Tongue (tissue), 3 donors: ENCODE measurements at places on chromosomes 13 and 19.

- DNase-seq: peak; percentile 19
Observed at GRCh38 chr13:100644371-100644770, 30.2 kb downstream of the TMTC4 start.

- DNase-seq: no peak
Observed at GRCh38 chr13:75129331-75129730, 352.6 kb downstream of the TBC1D4 start.

DNA sequence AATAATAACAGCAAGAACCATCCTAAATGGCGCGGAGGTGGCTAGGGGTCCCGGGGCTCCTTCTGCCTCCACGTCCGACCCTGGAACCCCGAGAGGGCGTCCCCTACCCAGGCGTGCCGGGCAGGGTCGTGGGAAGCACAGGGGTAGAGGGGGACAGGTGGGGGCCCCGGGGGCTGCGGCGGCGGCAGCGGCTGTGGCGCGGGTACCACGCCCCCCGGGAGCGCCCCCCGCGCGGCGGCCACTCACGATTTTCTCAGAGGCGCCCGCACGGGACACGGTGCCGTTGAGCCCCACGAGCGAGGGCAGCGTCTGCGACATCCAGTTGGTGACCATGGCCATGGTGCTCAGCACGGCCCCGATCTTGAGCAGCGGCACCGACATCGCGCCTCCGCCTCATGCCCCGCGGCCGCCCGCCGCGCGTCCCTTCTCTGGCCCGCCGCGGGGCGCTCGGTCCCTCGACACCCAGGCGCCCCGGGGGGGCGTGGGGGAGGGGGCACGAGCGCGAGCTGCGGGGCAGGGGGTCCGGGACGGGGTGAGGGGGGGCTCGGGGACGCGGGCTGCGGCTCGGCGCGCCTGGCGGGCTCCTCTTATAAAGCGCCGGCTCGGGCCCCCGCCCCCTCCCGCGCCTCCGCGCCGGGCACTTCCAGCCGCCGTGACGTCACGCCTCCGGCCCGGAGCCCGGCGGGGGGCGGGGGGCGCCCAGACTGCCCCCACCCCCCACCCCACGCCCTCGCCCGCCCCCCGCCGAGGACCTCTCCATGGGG, 22.9 kb downstream of the OLFM2 start:
- DNase-seq: peak; percentile 50

- DNase-seq: peak; percentile 91
Observed at GRCh38 chr19:30649934-30650614, 277.9 kb downstream of the ZNF536 start.

GRCh38 chr13:44437356-44438233, 64.0 kb downstream of the SERP2 start:
- DNase-seq: peak; percentile 79

DNA sequence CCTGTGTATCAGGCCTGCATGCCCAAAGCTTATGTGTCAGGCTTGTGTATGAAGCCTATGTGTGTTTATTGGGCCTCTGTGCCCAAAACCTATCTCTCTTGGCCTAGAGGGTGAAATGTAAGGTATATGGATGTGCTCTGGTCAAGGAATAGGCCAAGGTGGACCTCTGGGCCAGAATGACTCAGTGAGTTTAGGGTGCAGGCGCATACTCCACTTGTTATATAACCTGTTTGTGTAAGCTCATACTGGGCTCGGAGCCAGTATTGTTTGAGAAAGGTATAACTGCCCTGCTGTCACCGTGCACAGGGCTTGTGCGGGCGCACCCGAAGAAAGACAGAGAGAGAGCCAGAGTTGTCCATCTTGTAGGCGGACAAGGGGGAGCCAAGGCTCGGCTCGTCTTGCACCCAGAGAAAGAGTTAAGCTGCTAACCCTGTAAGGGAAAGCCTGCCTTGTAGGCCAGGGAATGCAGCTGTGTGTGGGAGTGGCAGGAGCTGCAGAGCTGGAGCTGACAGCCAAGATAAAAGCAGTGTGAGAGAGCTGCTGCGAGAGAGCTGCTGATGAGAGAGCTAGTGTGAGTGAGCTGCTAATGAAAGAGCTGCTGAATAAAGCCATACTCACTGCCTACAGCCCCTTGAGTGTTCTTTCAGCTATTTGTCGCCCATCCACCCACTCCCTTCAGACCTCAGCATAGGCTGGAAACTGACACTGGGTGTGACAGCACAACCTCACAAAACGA, 43.4 kb upstream of the N4BP2L1 start:
- DNase-seq: peak; percentile 48

- DNase-seq: peak; percentile 93
Observed at GRCh38 chr19:52171321-52172169, at the start of gene ZNF836. Gene ZNF836, minus strand, starts transcription at chr19:52171621. Its CDS starts 3,549 bp downstream, at chr19:52168072.

- DNase-seq: peak; percentile 92
Observed at GRCh38 chr19:46076951-46077814, 36.4 kb upstream of the IGFL4 start.

GRCh38 chr19:18416778-18417249, 2.4 kb upstream of the SSBP4 start:
- peak; percentile 96 for DNase-seq

- DNase-seq: no peak
Observed at GRCh38 chr13:96821381-96821780, 172.9 kb downstream of the OXGR1 start.
